ENCODE measurements at places on chromosomes 6 and 20.

- DNase-seq: no peak
Observed at GRCh38 chr6:114564302-114564933, 221.6 kb upstream of the HS3ST5 start.

DNA sequence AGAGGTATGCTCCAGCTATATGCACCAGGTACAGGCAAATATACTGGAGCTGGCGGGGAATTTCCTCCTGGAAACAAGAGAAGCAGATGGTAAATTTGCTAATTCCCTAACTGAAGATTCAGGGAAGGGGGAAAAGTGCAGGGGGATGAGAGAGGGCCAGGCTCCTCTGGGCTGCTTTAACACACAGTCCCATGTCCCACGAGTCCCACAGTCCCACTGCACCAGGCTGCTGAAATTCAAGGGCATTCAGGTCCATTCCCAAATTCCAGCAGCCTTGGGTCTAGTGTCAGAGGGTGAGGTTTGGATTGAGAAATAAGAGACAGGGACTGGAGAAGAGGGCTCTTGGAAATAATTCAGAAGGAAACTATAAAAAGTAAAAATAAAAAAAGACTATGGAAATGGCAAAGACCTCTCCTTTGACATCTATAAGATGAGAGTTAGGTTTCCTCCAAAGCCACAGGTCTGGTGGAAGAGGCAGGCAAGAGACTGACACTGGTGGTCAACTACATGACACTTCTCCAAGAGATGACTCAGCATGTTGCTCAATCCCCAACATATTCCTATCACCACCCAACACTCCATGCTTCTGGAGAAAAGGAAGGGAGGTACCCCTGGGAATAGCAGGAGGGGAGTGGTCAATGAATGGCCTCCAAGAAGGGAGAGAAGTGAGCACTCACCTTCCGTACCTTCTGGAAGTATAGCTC lies 69.2 kb downstream of the TRAM2 start:
- no peak for DNase-seq

- no peak for DNase-seq
Observed at GRCh38 chr6:45009576-45009975, 318.6 kb upstream of the RUNX2 start.

- no peak for DNase-seq
Observed at GRCh38 chr6:131029626-131030297, 33.3 kb downstream of the EPB41L2 start.

- no peak for DNase-seq
Observed at GRCh38 chr20:31538326-31538725, 24.1 kb downstream of the HM13 start.

DNA sequence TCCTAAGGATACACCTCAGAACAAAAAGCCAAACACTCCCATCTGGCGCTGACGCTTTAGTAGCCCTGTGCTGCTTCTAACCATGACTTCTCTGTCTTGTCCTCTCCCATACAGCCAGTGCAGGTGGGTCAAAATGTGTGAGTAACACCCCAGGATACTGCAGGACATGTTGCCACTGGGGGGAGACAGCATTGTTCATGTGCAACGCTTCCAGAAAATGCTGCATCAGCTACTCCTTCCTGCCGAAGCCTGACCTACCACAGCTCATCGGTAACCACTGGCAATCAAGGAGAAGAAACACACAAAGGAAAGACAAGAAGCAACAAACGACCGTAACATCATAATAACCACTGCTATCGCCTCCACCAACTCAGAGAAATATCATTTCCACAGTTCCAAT lies 1.4 kb downstream of the DEFB132 start:
- no peak for DNase-seq

DNA sequence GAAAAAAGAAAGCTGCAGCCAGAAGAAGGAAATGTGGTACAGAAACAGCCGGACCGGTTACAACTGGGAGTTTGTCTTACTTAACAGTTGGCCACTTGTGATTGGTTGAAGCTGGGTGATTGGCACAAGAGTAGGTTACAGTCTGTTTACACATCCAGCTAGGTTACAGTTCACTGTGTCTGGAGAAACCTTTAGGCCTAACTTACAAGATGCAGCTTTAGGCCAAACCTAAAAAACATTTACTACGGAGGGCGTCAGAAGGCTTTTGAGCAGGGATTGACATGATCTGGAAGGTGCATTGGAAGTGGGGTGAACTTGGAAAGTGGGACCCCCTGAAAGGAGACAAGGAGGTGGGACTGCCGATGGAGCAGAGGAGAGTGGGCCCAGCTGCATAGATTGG lies 122.3 kb downstream of the BANF2 start:
- DNase-seq: no peak

DNA sequence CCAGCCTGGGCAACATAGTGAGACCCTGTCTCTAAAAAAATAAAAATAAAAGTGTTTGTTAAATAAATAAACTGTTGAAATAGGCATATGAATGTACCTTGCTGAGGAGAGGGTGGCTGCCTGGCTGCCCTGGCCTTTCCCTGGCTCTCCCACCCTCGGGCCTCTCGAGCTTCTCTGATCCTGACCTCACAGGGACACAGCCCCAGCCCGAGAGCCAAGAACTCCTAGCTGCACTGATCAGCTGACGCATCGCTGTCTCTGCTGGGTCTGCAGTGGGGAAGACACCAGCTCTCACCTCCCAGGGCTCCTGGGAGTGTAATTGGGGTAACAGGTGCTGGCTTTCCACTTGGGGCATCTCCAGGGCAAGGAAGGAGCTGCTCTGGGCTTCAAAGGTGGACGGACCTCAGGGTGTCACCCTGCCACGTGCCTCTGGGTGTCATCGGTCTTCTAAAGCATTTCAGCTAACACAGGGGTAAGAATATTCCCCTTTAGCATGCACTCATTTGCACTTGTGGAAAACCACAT lies 6.9 kb downstream of the TCF15 start:
- DNase-seq: no peak

DNA sequence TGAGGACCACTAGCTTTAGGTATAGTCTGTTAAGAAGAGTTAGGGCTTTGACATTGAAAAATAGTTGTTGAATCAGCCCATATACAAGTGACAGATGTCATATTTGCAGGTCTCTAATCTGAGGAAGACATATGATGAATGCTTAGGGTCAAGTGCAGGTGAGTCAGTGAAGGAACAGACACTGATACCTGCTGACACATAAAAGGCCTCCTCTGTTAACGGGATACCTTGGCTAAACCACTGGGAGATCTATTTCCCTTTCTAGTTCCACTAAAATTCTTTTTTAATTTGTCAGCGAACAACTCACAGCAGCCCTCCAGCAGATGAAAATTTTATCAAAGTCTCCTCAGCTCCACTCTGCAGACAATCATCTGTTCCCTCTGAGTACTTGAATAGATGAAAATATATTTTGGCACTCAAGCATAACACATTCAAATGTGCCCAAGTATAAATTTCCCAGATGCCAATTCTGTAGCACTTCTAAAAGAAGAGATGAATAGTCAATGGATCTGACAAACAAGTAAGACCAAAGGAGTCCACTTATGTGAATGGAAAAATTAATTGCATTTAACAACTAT lies 154.0 kb downstream of the KIF16B start:
- no peak for DNase-seq

DNA sequence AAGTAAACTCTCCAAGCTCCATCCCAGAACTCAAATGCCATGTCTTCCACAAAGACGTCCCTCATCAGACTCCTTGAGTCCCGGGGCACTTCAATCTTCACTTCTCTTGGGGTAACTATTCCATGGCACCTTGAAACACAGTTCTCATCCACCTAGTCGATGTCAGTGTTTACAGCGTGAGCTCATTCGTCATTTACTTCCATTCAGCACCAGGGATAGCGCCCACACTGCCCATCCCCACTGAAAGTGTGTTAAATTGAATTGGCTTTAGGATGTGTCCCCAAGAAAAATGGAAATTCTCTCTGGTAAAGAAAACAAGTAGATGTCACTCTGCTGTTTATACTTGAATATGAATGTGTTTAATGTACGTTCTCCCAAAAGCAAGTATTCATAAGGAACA lies 31.3 kb downstream of the KCNK15 start:
- DNase-seq: no peak

DNA sequence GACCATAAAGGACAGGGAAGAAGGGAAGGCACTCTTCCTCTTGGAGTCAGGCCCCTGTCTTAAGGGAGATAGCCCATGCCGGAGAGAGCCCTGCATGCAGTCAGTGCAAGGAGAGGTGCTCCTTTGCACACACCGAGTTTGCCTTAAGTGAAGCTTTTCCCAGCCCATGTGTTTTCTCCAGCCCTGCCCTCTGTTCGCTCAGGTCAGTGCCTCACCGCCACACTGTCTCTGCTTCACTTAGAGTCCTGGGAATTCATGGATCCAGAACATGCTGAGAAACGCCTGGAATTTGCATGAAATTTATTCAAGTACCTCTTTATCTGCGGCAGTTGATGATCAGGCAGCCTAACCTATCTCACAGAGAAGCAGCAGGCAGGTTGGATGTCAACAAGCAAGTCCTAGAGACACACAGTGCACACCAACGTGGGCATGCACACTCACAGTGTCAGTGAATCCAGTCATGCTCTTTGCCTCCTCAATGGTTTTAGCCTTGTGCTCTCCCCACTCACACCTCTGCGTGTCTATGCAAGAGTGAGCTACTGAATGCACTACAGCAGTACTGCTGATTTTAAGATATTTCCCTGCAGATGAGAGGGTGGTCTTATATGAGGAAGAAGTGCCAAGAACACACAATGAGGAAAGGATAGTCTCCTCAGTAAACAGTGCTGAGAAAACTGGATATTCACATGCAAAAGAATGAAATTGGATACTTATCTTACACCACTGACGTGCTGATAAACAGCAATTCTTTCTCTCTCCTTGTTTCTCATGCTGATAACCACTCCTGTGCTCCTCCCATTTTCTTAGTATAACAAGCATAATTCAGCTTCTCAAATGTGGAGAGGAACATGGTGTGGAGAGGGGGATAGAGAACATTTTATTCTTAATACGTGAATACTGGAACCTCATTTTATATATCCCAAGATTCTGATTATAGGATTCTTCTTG lies 295.1 kb upstream of the CDYL start:
- no peak for DNase-seq

DNA sequence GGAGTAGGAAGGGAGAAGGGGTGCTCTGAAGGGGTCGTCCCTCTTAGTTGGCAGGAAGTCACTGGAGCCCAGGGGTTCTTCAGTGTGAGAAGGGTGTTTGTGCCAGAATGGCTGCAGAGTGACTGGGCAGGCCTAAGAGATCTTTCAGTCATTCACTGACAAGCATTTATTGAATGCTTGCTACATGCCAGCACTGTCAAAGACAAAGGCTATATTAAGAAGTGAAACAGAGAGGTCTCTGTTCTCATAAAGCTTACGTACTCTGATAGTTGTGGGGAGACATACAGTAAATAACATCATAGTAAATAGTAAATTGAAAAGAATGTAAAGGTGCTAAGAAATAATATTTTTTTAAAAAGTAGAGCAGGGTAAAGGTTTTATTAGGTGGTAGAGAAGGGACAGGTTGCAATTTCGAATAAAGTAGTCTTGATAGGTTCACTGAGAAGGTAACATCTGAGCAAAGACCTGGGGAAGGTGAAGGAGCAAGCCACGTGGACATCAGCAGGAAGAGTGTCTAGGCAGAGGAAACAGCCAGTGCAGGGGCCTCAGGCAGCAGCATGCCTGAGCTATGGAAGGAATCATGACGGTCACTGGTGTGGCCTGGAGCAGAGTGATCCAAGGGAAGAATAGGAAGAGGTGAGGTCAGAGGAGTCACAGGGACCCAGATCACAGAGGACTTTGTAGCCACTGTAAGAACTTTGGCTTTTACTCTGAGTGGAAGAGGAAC lies 36.3 kb upstream of the RNF8 start:
- DNase-seq: no peak

- no peak for DNase-seq
Observed at GRCh38 chr20:46584508-46584907, 34.1 kb upstream of the OCSTAMP start.

DNA sequence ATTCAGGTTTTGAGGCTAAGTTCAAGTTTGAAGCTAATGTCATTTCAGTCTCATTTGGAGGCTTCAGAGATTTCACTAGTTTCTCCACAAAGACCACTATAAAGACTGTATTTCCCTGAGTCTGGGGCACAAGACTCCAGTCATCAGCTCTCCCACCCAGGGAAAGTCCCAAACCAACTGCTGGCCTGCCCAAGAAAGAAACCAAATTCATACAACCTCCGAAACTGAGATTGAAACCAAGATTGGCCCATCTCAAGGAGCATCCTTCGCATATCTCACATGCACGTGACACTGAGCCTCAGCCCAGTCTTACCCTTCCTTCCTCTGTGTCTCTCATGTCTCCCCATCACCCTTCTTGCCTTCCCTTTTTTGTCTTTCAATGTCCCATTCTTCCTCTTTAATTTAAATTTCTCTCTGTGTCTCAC lies 3.5 kb upstream of the LTA start:
- DNase-seq: no peak

GRCh38 chr6:125759184-125759902 lies 9.9 kb downstream of the HEY2 start:
- DNase-seq: no peak

DNA sequence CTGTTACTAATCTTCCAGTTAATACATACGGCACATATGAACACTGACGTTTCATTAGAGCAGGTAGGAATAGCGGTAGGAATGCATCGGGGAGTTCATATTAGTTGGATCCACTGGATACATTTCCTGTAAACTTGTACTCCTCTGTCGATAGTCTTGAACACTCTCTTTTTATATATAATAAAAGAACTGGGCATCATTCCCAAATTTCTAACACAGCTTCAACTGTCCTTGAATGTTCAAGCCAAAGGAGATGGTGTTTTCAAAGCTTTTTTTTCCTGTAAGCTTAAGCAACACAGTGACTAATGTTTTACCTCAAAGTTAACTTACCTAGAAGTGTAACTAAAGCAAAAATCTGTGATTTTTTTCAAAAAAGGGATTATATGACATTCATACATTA lies 195.3 kb downstream of the UTRN start:
- no peak for DNase-seq
